Upper lobe of left lung (tissue), 6 donors: ENCODE measurements at places on chromosomes 1 and 21. TPM values are rescaled to one million over a fixed set of nuclear protein-coding genes. Genes with fewer than 3 reads are reported as not detected.

S100A7A gene
- total RNA-seq, result not detected

HLX gene
- total RNA-seq, result 22.4 TPM

OR2L2 gene
- under 0.01 TPM for total RNA-seq

FCRL5 gene
- 1.7 TPM for total RNA-seq

SEMA4A gene
- total RNA-seq, result 31.3 TPM

ZNF683 gene
- total RNA-seq, result not detected

FLG gene
- total RNA-seq, result not detected

KRTAP20-1 gene
- total RNA-seq, result not detected

ZNF281 gene
- 18.9 TPM for total RNA-seq

CCDC190 gene
- total RNA-seq, result 1.5 TPM

DNA sequence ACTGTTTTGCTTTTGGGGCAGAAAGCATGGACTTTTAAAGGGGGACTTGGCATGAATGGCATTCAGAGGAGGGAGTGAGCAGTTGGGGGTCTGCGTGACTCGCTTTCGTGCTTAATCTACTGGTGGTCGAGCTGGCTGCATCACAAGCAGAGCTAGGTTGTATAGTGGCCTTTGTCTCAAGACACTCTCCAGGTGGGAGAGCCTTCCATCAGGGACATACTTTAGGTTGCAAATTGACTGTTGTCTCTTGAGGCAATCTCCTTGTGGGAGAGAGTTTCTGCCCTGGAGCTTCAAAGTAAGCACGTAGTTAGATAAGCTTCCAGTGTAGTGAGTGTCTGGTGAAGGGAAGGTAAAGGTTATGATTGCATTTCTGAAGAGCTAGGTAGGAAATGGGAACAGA, 93.9 kb downstream of the C1orf21 start:
- H3K4me3 ChIP-seq, result no peak overlapping the region
- H3K4me1 ChIP-seq, result peaks cover 5% of the 10 kb centered on the region

- no peaks in the 10 kb centered on the region for H3K27me3 ChIP-seq
- no peaks in the 10 kb centered on the region for H3K4me1 ChIP-seq
- H3K27ac ChIP-seq, result no peak overlapping the region
These were observed 172.3 kb downstream of the ADGRL4 start for GRCh38 chr1:78834201-78834741.

DNA sequence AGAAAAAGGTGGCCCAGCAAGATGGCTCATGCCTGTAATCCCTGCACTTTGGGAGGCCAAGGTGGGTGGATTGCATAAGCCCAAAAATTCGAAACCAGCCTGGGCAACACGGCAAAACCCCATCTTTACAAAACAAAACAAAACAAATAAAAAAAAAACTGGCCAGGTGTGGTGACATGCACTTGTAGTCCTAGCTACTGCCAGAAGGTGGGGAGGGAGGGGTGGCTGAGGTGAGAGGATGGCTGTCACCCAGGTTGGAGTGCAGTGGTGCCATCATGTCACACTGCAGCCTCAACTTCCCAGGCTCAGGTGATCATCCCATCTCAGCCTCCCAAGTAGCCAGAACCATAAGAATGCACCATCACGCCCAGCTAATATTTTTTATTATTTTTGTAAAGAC, 22.8 kb downstream of the RERE start:
- H3K4me1 ChIP-seq, result peaks cover 6% of the 10 kb centered on the region
- DNase-seq, result no peak
- no peak overlapping the region for H3K4me3 ChIP-seq
- H3K27ac ChIP-seq, result no peak overlapping the region

DNA sequence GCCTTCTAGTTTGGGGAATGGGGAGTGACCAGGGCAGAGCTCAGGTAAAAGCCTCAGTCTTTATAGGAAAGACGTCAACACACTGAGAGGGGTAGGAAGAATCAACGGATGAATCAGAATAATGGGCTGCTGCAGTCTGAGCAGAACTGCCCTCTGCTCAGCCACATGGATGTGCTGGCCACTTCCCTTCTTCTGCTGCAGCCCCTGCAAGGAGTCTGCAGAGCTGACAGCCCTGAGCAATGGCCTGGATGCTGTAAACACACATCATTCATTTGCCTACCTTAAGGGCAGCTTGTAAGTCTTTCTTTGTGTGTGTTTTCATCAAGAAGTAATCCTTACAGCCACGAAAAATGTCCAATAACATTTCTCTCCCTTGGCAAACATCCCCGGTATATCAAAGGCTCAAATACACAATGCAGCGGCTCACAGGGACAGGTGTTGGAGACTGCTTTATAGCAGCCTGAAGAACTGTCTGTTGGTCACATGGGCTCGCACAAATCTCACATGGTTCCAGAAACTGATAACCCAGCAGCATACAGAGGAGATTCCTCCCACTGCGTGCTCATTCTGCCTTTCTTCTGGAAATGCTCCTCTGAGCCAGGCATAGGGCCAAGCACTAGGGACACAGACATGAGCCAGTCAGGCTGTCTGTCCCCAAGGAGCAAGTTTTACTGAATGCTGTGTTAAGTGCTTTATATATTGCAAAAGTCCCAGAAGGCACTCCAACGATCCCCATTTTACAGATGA, 110.1 kb downstream of the HMGB4 start:
- DNase-seq, result no peak
- H3K27me3 ChIP-seq, result no peaks in the 10 kb centered on the region
- no peaks in the 10 kb centered on the region for H3K36me3 ChIP-seq
- no peak overlapping the region for H3K4me3 ChIP-seq
- H3K27ac ChIP-seq, result no peak overlapping the region

DNA sequence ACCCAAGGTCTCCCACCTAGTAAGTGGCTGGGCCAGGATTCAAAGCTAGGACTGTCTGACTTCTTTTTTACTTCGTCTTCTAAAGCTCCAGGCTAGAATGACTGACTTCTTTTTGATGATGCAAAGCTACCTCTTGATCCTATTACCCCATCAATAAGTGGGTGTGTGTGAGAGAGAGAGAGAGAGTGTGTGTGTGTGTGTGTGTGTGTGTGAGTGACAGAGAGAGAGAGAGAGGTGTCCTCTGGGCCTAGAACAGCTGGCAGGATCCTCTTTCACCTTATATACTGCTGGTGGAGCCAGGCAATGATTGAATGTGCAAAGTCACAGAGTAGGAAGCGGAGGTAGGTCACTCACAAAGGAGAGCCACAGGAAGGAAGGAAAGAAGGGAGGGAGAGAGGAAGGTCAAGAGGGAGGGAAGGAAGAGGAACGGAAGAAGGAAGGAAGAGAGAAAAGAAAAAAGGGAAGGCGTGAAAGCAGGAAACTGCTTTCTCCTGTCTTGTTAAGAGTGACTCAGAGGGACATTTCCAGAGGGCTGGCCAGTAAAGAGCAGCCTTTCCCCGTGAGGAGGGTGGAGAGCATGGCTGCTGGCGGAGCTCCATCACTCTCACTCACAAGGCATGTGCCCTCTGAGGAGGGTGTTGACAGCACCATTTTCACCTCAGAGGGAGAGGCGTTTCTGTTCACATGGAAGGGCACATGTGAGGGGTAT, 68.9 kb downstream of the CDC7 start:
- H3K36me3 ChIP-seq, result no peaks in the 10 kb centered on the region
- peak; percentile 88 for DNase-seq
- peaks cover 38% of the 10 kb centered on the region for H3K4me1 ChIP-seq
- H3K27me3 ChIP-seq, result no peaks in the 10 kb centered on the region

- H3K27me3 ChIP-seq, result no peaks in the 10 kb centered on the region
- no peak overlapping the region for H3K27ac ChIP-seq
- DNase-seq, result no peak
- peaks cover 13% of the 10 kb centered on the region for H3K36me3 ChIP-seq
These were observed 55.9 kb downstream of the RAP1GAP start for GRCh38 chr1:21613072-21613867.

DNA sequence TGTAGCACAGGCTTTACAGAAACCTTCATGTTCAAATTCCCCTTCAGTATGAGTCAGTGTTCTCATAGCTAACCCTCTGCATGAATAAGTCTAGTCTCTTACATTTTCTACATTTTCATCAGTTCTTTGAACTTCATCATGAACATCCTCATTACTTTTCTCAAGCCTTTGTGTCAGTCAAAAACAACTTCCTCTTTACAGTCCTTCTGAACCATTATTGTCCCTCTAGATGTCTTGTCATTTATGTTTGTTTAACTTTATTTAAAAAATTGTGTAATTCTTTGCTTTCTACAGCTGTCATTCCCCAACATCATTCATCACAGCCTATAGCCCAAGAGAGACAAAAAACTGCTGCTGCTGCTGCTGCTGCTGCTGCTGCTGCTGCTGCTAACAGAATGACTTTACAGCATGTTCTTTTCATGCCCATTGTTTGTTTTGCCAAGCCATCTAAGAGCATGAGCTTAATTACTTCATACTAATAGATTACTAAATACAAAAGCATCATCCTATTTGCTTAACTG, 133.1 kb downstream of the LRRC40 start:
- DNase-seq, result no peak
- H3K4me3 ChIP-seq, result no peak overlapping the region
- no peak overlapping the region for H3K27ac ChIP-seq

- H3K4me1 ChIP-seq, result peaks cover 45% of the 10 kb centered on the region
- no peaks in the 10 kb centered on the region for H3K27me3 ChIP-seq
- H3K27ac ChIP-seq, result peak overlapping the region; percentile 89
- DNase-seq, result peak; percentile 87
- H3K4me3 ChIP-seq, result no peak overlapping the region
These were observed 72.1 kb downstream of the SKI start for GRCh38 chr1:2300004-2300771.

DNA sequence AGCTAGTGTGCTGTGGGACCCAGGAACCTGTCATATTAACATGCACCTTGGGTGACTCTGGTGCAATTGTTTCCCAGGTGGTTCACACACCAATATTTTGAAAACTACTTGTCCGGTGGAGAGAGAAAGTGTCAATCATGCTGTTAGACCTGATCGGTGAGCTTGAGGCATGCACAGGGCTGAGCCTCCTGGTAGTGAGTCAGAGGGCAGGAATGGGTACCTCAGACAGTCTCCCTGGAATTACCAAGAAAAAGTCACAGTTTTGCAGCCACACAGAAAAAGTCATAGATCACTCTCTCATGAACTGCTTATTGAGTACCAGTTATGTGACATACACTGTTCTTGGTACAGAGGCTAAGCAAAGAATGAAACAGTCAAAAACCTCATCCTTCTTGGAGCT, 140.1 kb upstream of the NFIA start:
- no peak for DNase-seq
- H3K27ac ChIP-seq, result no peak overlapping the region
- H3K4me3 ChIP-seq, result no peak overlapping the region
- no peaks in the 10 kb centered on the region for H3K4me1 ChIP-seq

GRCh38 chr1:233695901-233696300, 82.0 kb downstream of the KCNK1 start:
- H3K4me3 ChIP-seq, result no peak overlapping the region
- no peak overlapping the region for H3K27ac ChIP-seq
- no peak for DNase-seq
- H3K36me3 ChIP-seq, result no peaks in the 10 kb centered on the region

GRCh38 chr1:235327559-235328270, at the start of gene ARID4B:
TSS of gene ARID4B (minus strand) at chr1:235328179. CDS start at chr1:235326919, 1,260 bp downstream.
- peak within 1 kb of the TSS; percentile 97 for H3K27ac ChIP-seq
- peaks cover 51% of the 10 kb centered on the region for H3K4me1 ChIP-seq

DNA sequence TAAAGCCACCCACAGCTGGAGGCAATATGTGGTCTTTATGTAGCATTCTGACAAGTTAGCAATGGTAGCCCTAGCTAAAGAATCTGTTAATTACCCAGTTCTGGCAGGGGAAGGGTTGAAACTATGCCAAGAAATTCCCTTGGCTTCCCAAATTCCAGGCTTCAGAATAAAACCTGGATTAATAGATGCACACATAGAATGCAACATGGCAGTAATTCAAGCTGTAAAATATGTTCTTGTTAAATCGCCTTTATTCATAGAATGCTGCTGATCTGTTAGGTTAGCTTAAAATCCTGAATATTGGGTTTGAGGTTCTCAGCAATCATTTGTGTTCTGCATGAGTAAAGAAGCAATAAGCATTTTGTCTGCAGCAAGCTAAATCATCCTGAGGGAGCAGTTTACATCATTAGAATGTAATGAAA, 80.1 kb downstream of the ZNF326 start:
- H3K4me1 ChIP-seq, result no peaks in the 10 kb centered on the region
- no peaks in the 10 kb centered on the region for H3K27me3 ChIP-seq
- H3K4me3 ChIP-seq, result no peak overlapping the region
- no peaks in the 10 kb centered on the region for H3K36me3 ChIP-seq
- no peak for DNase-seq

- H3K4me3 ChIP-seq, result no peak overlapping the region
- H3K27ac ChIP-seq, result no peak overlapping the region
- DNase-seq, result peak; percentile 57
- H3K36me3 ChIP-seq, result no peaks in the 10 kb centered on the region
These were observed 23.6 kb upstream of the CBR3 start for GRCh38 chr21:36111238-36111637.

- no peak overlapping the region for H3K4me3 ChIP-seq
- H3K27ac ChIP-seq, result no peak overlapping the region
- no peaks in the 10 kb centered on the region for H3K27me3 ChIP-seq
- H3K36me3 ChIP-seq, result no peaks in the 10 kb centered on the region
- DNase-seq, result no peak
These were observed 39.1 kb downstream of the IFI44 start for GRCh38 chr1:78688697-78689096.

- DNase-seq, result no peak
- no peaks in the 10 kb centered on the region for H3K27me3 ChIP-seq
- peak overlapping the region; percentile 57 for H3K27ac ChIP-seq
- H3K36me3 ChIP-seq, result no peaks in the 10 kb centered on the region
- no peak overlapping the region for H3K4me3 ChIP-seq
These were observed 104.8 kb upstream of the IPO9 start for GRCh38 chr1:201724039-201724765.
